AML-193 (cell line): ENCODE measurements at places on chromosomes 7 and 10.
A peak's percentile ranks its signal among the peaks of the same experiment; 100 is the strongest.

- no peak for DNase-seq
These were observed 39.6 kb upstream of the MET start for GRCh38 chr7:116632384-116632783.

DNA sequence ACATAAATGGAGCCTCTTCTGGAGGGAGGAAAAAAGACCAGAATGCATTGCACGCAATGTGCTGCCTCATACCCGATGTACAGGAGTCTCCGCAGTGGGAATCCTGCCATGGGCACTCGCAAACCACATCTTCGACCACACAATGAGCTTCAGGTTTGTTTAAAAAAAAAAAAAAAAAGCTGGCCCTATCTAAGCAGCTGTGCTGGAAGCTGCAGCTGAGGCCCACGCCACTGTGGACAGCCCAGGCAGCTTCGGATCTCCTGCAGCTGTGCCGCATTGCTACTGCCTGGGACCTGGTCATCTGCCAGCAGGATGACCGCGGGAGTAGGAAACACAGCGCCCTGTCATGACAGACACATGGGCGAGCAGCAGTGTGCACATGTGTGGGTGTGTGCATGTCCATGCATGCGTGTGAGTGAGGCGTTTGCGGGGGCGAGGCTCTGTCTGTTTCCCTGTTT lies 26.0 kb downstream of the EN2 start:
- no peak for DNase-seq

- no peak for DNase-seq
These were observed 131.9 kb downstream of the SDK1 start for GRCh38 chr7:3432911-3433310.

- DNase-seq = no peak
These were observed 22.9 kb upstream of the LARP4B start for GRCh38 chr10:954396-954795.

GRCh38 chr10:49572594-49573114 lies 33.7 kb upstream of the ERCC6 start:
- DNase-seq = no peak

GRCh38 chr7:28192786-28193585 lies 12.4 kb upstream of the JAZF1 start:
- DNase-seq = peak; percentile 65
